CD4-positive, alpha-beta T cell treated with Interleukin-17A for 4 hours (primary cell): ENCODE measurements at places on chromosomes 13 and 19.

- no peak for DNase-seq
Measured at GRCh38 chr19:13951799-13952153, 533 bp upstream of the DCAF15 start.

- no peak for DNase-seq
Measured at GRCh38 chr13:46529216-46529919, 23.6 kb upstream of the LRCH1 start.

GRCh38 chr19:8441725-8442544 lies 2.8 kb upstream of the HNRNPM start:
- no peak for DNase-seq

DNA sequence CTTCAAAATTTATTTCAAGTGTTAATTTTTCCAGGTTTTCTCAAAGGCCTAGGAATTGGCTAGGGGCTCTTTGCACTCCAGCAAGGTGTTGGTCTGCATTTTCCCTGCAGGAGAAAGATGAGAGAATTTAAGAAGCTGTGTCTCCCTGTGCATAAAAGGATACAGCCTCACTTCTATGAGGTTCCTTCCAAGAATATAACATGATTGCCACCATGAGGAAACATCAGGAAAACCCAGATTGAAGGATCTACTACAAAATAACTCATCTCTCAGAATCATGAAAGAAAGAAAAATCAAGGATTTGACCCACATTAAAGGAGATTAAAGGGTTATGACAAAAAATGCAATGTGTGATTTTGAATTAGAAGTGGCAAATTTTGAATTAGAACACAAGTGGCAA lies 69.9 kb downstream of the RUBCNL start:
- no peak for DNase-seq

GRCh38 chr19:33124207-33125098 lies 7.5 kb upstream of the WDR88 start:
- no peak for DNase-seq

GRCh38 chr13:112244061-112244460 lies 132.1 kb upstream of the SPACA7 start:
- no peak for DNase-seq

GRCh38 chr13:39038569-39039030 lies 344 bp downstream of the NHLRC3 start:
- peak; percentile 64 for DNase-seq

GRCh38 chr13:100506600-100507422 lies 81.8 kb downstream of the GGACT start:
- peak; percentile 21 for DNase-seq

- DNase-seq: no peak
Measured at GRCh38 chr19:31943191-31943661, 402.2 kb upstream of the ZNF507 start.

DNA sequence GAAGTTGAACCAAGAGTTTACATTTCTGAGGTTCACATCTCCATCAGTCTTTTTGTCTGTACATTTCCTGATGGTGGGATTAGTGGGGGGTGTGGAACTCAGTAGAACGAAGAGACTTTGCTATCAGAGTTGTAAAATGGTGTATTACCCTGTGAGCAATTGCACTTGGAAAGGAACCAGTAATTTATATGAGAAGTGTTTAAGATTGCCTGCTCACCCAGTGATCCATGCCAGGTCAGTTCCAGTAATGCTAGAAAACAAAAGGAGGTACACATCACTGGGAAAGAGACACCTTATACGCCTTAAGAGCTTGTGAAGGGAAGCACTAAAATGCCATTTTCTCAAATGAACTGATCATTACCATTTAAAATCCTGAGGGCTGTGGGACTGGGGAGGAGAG lies 7.5 kb upstream of the DACH1 start:
- DNase-seq: no peak

GRCh38 chr19:46812977-46813838 lies 24.8 kb upstream of the SLC1A5 start:
- no peak for DNase-seq

DNA sequence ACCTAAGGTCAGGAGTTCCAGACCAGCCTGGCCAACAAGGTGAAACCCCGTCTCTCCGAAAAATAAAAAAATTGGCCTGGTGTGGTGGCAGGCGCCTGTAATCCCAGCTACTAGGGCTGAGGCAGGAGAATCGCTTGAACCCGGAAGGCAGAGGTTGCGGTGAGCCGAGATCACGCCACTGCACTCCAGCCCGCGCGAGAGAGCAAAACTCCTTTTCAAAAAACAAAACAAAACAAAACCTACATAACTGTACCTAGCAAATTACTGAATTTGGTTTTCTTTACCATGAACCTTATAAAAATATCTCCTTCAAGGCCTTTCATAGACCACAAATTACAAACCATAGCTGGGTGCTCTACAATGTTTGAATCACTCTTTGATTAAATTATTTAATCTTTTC lies 760 bp downstream of the ZNF91 start:
- peak; percentile 38 for DNase-seq

DNA sequence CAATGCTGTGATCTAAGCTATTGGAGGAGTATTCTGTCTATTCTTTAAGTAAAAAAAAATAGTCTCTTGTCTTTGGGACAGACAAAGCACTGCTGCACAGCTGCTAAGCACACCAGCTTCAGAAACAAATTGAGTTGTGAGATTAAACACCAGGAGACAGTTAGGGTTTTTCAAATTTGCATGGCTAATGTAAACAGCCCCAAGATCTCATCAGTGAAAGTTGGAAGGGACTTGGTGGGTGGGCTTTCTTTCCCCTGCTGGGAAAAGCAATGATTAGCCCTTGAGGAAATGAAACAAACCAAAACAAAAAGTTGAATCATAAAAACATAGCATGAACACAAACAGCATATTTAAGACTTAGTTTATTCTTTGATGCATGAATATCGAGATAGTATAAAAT lies 143.6 kb upstream of the SLITRK1 start:
- DNase-seq: no peak

DNA sequence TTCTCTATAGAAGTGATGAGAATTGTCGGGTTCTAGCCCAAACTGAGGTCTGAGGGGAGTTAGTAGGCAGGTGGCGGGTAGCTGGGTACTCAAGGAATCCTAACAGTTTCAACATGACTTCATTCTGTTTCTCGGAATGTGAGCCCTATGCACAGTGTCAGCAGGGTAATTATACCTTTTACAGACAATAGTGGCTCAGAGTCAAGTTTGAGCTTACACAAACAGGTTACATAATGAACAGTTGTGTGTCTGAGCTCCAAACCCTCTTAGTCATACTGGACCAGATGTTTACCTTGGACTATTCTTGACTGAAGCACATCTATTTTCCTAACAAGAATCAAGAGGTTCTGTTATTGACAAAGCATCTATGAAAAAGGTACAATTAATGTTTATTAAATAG lies 1066.7 kb upstream of the PCDH20 start:
- DNase-seq: no peak

DNA sequence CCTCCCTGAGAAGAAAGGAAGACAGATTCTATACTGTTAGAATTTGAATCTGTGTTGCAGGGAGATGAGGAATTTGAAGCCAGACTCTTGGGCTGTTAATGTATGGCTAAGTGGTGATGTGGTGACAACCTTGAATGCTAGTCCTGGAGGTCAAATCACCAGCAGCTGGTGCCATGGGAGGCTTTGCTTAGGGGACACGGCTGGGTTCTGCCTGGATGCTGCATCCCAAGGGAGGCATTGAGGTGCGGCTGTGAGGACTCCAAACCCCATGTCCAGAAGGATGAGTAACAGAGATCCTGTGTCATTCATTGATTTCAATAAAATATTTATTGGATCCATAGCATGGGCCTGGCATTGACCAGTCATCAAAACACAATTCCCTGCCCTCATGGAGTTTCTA lies 42.3 kb downstream of the RFX2 start:
- DNase-seq: no peak

DNA sequence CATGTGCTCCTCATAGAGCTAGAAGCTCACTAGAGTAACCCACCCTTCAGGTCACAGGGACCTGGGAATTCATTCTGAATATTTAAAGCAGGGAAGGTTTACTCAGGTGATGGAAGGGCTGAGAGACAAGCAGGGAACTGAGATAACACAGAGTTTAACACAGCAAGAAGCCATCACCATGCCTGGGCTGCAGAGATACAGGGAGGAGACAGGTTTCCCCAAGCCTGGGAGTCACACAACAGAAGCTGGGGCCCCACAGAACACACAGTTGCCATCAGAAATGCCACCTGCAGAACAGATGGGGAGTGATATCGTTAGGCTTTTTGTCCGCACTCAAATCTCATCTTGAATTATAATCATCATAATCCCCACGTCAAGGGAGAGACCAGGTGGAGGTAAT lies 7.9 kb upstream of the CYSLTR2 start:
- DNase-seq: no peak

DNA sequence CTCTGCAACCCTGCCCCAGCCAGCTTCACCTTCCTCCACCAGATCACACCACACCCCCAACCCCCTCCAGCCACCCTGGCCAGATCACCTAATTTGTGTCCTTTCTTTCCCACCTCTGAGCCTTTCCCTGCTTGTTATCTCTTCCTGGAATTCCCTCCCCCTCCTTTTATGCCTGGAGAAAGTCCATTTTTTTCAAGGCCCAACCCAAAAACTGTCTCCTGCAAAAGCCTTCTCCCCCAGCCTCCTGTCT lies 5.3 kb upstream of the TLE2 start:
- DNase-seq: no peak

DNA sequence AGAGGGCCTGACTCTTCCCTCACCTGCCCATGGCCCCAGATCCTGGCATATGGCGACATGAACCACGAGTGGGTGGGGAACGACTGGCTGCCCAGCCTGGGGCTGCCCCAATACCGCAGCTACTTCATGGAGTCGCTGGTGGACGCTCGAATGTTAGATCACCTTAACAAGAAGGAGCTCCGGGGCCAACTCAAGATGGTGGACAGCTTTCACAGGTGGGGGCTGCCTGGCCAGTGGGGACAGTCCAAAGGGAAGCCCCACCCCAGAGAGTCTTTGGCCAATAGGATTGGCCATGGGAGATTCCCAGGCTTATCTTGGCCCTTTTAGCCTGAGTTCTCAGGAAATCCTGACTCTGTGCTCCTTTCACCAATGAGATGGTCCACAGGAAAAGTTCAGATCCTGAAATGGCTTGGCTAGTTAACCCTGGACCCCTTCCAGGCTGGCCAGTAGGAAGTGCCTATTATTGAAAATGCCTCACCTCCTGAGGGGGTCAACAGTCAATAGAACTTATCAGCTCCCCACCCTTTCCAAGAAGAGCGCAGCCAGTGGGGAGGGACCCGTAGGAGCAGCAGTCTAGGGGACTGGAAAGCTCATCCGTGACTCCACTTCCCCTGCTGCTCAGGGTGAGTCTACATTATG lies 7.0 kb downstream of the HRC start:
- no peak for DNase-seq

- no peak for DNase-seq
Measured at GRCh38 chr19:54470991-54471782, 1.9 kb downstream of the CDC42EP5 start.

DNA sequence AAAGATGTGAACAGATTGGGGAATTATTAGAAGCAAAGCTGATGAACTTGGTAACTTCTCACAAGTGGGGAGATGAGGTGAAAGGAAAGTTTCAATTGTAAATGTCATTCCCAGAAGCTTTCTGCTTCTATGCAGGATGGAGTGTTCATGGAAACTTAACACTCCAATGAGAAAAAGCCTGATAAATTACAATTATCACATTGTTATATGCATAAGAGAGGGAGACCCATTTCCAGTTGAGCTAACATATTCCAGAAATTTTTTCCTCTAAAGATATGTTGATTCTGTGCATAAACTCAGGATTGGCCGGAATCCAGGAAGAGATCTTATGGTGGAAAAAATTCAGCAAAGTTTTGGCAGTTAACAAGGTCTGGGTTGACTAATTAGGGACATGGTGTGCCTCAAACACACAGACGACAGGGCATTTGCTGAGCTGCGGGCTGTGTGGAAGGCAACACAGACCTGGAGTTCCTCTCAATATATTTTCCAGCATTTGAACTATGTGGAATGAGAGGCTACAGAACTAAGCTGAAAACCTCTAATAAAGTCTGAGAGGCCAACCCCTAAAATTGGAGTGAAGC lies 64.9 kb upstream of the FGF14 start:
- no peak for DNase-seq

- DNase-seq: no peak
Measured at GRCh38 chr19:35293363-35293739, 1.4 kb downstream of the MAG start.

DNA sequence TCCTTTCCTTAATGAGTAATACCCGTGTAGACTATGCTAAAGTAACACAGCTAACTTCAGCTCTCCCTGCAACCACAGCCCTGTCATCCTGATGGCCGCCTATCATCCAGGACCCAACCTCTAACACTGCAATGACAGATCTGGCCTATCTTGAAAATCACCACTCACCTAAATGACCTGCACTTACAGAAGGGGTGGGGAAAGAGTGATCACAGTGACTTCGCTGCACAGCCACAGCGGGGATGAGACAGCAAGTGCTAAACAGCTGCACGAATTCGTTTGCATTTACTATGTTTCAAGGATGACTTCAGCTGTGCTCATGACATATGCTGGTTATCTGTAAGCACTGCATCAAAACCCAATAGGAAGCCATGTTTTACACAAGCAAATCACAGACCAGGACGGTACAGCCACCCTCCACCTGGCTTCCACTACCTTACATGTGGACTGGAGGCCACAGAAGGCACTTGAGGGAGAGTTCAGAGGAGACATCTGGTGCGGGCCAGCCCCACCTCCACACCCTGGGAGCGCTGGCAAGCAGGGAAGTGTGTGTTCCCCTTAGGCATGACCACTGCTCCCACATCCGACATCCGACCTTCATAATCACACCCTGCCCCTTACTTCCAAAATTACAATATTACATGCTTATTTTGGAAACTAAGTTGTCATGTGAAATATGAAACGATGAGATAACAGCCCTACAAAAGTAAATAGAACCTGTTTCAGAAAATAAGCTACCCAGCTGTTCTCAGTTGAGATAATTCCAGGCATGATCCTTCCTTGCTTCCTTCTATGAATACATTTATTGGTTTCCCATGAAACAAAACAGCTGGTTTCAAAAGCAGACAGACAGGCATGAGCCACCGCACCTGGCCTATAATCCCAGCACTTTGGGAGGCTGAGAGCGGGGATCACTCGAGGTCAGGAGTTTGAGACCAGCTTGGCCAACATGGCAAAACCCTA lies 95.7 kb downstream of the STK24 start:
- DNase-seq: peak; percentile 56

- DNase-seq: no peak
Measured at GRCh38 chr19:369256-369655, 24.7 kb upstream of the MIER2 start.
